ENCODE measurements at places on chromosomes 4 and X.

DNA sequence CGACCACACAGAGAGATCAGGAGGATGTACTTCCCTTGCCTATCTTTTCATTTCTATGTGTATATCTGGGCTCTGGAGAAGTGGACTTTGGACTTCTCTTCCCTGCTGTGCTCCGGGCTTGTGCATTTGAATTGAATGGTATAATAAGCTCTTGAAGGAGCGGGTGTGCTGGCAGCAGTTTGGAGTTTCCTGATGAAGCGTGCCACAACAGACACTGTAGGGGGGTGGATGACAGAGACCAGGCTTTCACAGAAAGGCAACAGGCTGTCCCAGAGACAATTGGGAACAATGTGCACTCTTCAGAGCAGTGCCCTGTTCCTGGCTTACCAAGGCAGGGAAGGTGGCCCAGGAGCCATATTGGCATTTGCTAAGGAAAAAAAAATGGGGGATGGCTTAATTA, 170.1 kb downstream of the FRMPD4 start:
- DNase-seq: no peak

- no peak for DNase-seq
These were observed 42.2 kb downstream of the GABRG1 start for GRCh38 chr4:46081674-46082073.

- DNase-seq: no peak
These were observed 483.9 kb downstream of the IDS start for GRCh38 chrX:149021159-149021558.

DNA sequence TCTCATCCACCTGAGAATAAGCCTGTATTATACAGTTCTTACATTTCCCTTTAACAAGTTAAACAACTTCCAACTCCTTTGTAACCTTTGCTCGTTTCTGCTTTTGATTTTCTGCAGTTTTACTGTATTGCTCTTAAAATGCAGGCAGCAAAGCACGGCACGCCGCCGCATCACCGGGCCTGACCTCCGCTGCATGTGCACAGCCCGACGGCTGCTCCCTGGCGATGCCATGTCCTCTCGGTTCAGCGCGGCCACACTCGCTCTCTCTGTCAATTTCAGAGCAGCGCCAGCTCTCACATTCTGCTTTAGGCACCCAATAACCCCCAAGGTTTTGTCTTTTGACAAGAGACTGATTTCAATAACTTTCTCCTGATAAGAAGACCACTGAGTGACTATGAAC, 60.3 kb downstream of the DCTD start:
- no peak for DNase-seq

GRCh38 chr4:84814094-84814750, 152.3 kb downstream of the WDFY3 start:
- no peak for DNase-seq

GRCh38 chr4:86928400-86929255, 6.2 kb upstream of the AFF1 start:
- DNase-seq: no peak

- no peak for DNase-seq
These were observed 135.5 kb downstream of the SOWAHB start for GRCh38 chr4:76762137-76763130.

DNA sequence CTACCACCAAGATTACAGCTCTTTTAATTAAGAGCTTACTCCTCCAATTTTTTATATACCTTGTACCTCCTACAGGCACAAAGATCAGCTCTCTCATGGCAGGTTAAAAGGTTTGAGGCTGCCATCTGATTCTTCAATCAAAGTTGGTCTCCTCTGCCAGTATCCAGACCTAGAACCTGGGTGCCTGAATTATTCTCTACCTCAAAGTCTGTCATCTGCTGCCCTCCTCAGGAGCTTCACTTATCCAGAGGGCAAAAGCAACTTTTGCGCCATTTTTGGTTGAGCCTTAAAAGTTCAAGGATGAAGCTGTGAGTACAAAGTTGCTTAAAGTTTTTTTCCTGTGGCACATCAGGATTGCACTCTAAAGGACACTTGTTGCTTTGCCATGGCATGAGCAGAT, 343.7 kb upstream of the PPP1R2C start:
- no peak for DNase-seq

DNA sequence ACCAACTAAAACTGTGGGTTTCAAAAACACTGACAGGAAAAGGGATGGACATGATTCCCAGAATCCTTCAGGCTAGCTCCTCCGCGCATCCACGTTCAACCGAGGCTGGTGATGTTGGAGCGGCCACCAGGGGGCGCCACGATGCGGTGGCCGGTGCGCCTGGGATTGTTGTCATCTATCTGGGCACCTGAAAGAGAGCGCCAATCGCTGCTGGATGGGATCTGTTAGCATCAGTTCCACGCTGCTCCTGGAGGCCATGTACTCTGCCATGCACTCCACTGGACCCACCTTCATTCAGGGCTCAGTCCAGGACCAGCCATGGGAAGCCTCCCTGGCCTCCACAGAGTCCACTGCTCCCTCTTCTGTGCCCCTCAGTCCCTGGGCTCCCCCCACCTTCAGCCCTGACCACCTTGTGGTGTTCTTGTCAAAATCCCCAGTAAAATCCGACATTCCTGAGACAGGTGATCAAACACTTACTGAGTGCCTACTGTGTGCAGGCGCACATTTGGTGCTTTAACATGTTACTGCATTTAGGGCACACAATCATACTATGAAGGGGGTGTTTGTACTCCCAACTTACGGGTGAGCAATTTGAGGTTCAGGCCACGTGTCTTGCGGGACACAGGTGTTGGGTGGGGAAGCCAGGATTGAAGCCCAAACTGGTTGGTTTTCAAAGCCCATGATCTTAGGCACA, 71.1 kb downstream of the CRMP1 start:
- no peak for DNase-seq

- DNase-seq: no peak
These were observed 1.9 kb downstream of the GPC4 start for GRCh38 chrX:133413218-133413925.

- no peak for DNase-seq
These were observed 281.5 kb downstream of the USP46 start for GRCh38 chr4:52377563-52377962.

GRCh38 chr4:118012142-118012541, 22.1 kb upstream of the NDST3 start:
- no peak for DNase-seq

- DNase-seq: no peak
These were observed 16.9 kb downstream of the WDR1 start for GRCh38 chr4:10099499-10100325.

DNA sequence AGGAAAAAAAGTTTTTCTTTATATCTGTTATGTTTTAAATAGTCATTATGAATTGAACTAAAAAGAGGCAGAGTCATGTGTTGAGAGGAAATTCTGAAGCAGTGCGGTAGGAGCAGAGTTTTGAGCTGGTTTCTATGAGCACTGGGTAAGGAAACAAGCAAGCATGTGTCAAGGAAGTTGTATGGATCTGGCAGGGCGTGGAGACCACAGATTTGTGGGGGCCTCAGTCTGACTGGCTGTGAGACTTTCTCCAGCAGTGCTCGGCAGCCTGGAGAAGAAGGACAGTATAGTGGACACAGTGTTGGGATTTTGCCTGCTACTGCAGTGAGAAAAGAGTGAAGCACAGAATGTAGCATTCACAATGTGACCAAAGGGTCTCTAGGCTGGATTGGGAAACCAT, 399.1 kb downstream of the INPP4B start:
- no peak for DNase-seq

DNA sequence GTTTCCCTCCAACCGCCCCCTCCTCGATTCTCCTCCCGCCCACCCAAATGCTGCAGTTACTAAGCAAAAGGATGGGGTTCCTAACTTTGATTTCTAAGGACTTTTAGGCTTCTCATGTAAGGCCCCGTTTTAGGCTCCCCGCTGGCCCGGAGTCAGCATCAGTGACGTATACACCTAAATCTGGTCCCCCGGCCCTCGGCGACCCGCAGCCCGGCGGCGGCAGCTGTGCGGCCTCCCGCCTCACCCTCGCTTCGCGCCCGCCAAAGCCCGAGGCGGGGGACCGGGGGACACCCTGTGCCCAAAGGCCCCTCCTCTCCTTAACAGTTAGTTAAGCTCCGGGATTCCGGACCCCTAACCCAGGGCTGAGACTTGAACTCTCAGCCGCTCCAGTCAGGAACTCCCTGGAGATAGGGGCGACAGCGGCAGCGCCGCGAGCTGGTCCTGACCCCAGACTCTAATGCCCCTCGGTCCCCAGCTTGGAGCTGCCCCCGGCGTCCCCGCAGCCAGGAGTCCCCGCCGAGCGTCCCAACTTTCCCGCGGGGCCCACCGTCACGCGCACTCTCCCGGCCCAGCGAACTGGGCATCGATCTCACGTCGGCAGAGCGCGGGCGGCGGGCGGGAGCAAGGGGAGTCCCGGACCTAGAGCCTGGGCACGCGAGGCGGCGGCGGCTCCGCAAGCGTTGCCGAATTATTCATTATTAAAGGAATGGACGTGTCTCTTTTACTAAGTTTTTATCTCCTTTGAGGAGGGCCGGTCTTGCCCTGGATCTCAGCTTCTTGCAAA, 1.5 kb upstream of the NR3C2 start:
- peak; percentile 4 for DNase-seq

DNA sequence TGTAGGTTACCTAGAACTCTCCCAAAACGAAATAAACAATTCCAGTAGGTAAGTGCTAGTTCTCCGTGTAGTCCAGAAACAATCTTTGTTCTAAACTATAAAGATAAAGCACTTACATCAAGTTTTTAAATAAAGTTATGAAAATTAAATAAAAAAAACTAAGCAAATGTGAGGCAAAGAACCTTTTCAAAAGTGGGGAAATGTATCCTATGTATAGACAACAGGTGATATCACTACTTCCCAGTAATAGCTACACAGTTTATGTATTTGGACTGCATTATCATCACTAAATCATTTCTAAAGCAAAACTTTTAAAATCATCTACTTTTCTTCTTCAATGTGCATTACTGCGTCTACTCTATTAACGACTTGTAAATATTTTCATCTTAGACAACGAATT, 2.0 kb downstream of the YTHDC1 start:
- no peak for DNase-seq

DNA sequence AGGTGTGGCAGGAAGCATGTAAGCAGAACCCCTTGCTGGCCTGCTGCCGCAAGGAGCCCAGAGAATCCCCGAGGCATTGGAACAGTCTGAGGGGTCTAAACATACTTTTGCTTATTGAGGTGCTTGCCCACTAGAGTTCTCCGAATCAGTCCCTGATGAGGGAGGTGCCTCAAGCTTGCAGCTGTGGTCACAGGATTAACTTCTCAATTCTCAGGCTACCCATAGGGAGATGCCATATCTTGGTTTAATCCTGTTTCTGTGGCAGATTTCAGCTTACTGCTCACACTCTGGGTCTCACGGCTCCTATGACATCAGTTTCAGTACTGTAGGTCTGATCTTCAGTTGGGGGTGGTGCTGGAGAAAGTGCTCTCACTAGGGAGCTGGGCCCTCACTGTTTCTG, 39.9 kb downstream of the CCNG2 start:
- no peak for DNase-seq

DNA sequence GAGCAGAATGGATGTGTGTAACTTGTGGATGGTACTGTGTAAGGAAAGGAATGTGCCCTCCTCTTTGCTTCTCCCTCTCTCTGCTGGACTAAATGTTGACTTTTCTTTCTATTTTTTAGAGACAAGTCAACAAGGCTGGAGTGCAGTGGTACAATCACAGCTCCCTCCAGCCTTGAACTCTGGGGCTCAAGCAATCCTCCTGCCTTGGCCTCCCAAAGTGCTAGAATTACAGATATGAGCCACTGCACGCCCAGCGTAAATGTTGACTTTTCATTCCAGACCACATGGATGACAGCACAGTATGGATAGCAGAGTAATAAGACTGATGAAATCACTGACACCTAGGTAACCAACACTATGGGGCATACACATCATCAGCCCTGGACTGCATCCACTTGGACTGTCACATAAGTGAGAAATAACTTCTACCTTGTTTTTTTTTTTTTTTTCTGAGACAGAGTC, 5.1 kb upstream of the RPS3A start:
- no peak for DNase-seq

DNA sequence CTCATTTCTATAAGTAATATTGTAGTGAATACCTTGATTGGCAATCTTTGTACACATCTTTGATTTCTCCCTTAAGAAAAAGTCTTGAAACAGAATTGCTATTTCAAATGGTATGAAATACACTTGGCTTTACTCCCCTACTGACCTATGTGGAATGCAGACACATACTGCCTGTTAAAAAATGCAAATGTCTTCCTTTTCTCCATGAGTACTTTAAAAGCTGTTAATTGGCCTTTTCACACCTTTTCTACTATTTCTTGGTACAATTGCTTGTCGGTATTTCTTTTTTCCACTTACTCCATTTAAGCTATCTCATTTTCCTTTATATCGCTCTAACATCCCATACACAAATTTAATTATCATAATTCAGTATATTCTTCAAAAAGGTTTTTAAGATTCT, 87.2 kb downstream of the FRYL start:
- no peak for DNase-seq

DNA sequence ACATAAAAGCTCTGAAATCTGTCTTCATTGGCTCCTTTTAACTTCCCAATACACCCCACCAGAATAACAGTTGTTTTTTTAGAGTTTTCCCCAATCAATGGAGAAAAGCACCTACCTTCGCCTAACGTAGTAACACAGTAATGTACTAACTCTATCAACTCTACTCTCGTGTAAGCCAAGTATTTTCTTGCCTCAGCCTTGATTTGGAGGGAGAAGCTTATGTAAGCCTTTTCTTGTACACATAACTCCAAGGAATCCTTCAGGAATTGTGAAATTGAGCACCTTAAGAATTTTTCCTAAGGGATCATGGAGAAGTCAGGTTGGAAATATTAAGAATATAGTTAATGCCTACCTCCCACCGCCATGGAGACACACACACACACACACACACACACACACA, 181.2 kb downstream of the RAPGEF2 start:
- DNase-seq: no peak

GRCh38 chrX:119118780-119119395, 8.7 kb downstream of the KIAA1210 start:
- DNase-seq: peak; percentile 4

- DNase-seq: no peak
These were observed 61.6 kb upstream of the STS start for GRCh38 chrX:7085879-7086278.

GRCh38 chrX:40143001-40143400, 45.2 kb upstream of the BCOR start:
- no peak for DNase-seq

DNA sequence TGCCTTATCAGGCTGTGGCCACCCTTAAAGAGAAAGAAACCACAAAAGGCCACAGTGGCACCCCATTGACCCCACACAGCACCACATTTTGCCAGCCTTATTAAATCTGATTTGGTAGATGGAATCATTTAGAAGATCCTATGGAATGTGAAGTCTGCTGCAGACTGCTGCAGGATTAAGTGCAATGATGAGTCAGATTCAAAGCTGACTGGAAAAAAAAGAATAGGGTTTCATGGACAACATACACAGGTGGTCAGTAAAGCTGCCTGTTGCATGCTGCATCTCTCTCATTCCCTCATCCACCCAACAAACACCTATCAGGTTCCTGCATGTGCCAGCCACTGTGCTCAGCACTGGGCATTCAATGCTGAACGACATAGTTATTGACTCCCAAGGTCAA, 56.6 kb downstream of the CHST7 start:
- DNase-seq: no peak

Data from stimulated activated CD8-positive, alpha-beta memory T cell treated with anti-CD3 and anti-CD28 coated beads, Interleukin-15, amount 100 ng/mL, for 48 hours (primary cell).